Right renal pelvis (tissue), 4 donors: ENCODE measurements at places on chromosomes 7 and 10. TPM values are rescaled to one million over a fixed set of nuclear protein-coding genes. Genes with fewer than 3 reads are reported as not detected.

GRCh38 chr7:38318803-38319416, 45.5 kb upstream of the TARP start:
- no peak for DNase-seq

DNA sequence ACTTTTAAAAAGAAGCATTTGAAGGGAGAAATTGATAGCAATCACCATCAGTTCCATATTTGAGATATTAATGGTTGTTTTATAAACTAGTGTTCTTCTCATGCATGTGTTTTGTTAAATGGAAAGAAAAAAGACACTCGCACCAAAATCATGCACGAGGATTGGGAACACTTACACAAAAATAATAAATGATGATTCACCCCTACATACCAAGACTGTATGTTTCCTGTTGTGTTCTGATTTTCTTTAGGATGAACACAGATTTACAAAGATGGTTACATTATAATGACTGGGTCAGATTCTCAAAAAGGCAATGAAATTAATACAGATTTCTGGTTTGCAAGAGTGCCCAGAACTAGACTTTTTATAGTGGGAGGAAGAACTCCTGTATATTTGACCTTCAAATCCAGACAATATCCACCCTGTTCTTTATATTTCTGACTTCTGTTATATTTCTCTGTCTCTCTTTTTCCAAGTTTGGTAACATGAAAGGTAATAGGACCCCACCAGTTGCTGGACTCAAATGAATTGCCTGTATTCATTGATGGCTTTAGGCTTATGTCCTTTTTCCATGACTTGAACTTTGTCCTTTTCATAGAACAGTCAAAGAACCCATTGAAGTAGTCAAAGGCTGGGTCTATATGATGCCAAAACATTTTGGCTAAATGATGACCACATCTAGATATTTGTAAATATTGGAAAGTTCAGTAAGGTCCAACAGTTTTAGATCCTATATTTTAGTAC, 54.4 kb downstream of the SEMA3A start:
- DNase-seq: no peak

CCDC136 gene
- 15.6 TPM for polyA plus RNA-seq

OR2A5 gene
- polyA plus RNA-seq: 0.17 TPM

GRCh38 chr10:22429981-22430421, 84.7 kb downstream of the SPAG6 start:
- no peak for DNase-seq
